ENCODE measurements at places on chromosomes 5 and 9.

DNA sequence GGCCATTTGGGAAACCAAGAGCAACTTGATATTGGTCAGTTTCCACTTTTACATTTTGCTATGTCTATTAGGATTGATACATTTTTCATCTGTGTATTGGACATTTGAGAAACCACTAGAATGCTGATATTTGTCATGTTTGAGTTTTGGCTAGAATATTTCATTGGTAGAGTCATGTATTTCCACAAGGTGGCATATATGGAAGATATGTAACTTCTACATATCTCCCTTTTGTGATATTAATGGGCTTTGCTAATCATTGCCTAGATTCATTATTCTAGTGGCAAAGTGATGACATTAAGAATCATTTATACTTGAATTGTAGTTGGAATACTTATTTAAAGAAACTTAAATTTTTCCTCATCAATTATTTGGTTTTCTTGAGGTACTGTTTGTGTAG, 692.9 kb upstream of the EDIL3 start:
- no peak for DNase-seq

- no peak for DNase-seq
Measured at GRCh38 chr9:15843931-15844330, 291.1 kb downstream of the CCDC171 start.

- DNase-seq, result no peak
Measured at GRCh38 chr5:155983954-155984353, 343.0 kb upstream of the SGCD start.

DNA sequence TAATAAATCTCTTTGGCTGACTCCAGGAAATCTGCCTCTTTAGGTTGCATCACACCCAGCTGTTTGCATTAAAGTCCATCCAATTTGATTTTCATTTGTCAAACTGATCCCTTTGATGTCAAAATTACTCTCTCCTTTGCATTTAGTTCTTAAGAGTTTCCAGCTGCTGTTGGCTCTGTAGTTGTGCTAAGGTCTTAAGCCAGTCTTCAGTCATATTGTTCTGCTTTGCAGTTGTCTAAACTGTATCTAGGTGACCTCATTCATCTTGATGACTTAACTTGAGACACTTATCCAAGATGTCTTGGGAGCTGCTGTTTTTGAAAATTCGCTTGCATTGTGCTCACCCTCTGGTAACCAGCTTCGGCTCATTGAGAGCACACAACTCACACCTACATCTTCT, 386.9 kb upstream of the TLE4 start:
- DNase-seq, result no peak

DNA sequence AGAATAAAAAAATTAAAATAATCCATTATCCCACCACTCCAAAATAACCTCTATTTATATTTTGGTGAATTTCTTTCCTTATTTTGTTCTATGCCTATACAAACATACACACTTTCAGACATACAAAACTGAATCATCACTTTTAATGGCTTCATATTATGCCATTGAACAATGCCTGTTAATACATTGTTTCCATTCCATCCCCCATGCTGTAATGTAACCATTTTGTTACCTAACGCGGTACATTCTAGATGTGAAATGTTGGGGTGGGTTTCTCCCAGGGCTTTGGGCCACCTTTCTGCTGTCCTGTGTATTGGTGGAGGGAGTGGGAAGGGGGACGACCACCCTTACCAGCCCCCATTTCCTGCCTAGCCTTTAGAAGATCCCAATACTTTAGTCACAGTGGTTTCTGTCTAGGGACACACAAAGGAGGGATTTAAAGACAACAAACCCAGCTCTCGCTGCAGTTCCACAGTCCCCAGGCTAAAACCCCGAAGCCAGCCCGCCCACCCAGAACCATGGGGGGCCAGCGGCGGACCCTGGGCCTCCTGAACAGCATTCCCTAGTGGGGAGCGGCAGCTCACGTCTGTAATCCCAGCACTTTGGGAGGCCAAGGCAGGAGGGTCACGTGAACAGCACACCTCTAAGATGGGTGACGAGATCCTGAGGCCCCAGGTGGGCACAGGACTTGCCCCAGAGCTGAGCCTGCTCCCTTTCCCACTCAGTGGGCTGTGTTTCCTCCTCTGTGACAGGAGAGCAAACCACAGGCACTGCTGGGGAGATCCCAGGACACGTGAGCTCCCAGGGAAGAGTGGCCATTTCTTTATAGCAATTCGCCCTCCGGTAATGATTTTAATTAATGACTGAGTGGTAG, 56.9 kb upstream of the STXBP1 start:
- DNase-seq, result no peak

DNA sequence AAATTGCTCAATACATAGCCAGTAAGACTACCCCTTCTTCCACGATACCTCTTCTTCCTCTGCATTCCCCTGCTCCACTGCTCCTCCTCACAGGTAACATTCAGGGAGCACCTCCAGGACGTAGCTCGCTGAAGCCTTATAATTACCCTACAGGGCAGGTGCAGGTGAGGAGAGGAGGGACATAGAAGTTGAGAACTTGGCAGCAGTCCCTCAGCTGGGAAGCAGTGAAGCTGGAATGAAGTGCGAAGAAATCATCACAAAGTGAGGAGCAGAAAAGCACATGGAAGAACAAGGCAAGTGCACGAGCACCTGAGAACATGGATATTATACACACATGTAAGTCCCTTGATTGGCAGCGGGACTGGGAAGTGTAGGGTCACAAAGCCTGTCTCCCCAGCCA, 118.2 kb downstream of the HSD17B3 start:
- DNase-seq, result no peak

All from D341Med (cell line).